ENCODE measurements at places on chromosomes 2 and 18.

DNA sequence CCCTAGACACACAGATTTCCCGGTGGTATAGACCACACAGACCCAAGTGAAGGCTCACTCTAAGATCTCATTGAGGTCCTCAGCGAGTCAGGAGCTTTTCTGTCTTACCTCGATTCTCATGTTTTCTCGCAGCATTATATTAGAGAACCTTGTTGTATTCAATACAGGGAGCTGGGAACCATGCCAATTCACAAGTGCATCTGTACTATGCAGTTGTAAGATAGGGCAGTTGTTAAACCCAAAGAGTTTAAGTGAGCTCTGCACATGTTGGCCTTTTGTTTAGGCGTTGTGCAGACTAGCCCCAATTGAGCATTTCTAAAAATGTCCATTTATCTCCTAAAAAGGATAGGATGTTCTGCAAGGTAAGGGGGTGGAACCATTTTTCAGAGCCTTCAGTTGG is 59.6 kb downstream of the FEZ2 start:
- DNase-seq, result no peak

DNA sequence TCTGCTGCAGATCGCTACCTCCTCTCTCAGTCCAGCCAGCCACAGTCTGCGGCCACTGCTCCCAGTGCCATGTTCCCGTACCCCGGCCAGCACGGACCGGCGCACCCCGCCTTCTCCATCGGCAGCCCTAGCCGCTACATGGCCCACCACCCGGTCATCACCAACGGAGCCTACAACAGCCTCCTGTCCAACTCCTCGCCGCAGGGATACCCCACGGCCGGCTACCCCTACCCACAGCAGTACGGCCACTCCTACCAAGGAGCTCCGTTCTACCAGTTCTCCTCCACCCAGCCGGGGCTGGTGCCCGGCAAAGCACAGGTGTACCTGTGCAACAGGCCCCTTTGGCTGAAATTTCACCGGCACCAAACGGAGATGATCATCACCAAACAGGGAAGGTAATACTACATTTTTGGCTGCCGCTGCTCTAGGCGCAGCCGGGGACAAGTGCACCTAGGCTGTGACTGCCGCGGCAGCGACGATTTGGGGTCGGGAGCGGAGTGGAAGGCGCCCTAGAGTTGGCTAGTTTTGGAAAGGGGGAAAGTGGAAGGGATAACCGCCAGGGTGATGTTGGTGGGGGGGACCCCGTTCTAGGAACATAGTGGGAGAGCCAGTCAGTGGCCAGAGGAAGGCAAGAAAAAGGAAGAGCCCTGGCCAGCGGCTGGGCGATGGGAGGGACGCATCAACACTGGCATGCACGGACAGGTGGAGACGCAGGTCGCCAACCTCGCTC is 776 bp downstream of the TBR1 start:
- no peak for DNase-seq

- DNase-seq, result no peak
Observed at GRCh38 chr2:29502460-29502911, 387.3 kb downstream of the CLIP4 start.

DNA sequence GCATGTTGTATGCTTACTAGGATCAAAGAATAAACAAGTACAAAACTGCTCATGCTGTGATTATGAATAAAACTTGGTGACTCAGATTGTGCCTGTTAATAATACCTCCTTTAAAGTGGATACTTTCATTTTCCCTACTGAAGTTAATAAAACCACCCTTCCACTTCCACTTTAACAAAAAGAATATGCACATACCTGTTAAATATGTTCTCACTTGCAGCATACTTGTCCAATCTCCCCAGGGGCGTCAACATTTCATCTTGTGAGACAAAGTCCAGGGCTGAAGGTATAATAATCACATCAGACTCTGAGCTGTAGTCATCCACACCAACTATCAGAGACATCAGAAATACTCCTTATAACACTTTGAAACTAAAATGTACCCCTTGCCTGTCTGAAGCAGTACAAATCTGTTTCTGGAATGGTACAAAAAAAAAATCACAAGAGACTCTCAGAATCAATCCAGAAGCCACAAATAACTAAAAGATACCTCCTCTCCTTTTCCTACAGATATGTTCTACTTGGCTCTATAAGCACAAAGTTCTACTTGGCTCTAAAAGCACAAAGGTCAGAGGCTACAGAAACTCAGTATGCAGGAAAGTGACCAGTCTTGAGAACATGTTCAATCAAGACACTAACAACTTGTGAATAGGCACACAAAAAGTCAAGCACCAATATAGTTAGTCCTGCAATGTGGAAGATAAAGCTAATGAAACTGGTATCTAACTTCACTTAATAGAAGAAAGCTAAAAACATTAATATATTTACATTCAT is 19.3 kb downstream of the PPP4R1 start:
- no peak for DNase-seq

DNA sequence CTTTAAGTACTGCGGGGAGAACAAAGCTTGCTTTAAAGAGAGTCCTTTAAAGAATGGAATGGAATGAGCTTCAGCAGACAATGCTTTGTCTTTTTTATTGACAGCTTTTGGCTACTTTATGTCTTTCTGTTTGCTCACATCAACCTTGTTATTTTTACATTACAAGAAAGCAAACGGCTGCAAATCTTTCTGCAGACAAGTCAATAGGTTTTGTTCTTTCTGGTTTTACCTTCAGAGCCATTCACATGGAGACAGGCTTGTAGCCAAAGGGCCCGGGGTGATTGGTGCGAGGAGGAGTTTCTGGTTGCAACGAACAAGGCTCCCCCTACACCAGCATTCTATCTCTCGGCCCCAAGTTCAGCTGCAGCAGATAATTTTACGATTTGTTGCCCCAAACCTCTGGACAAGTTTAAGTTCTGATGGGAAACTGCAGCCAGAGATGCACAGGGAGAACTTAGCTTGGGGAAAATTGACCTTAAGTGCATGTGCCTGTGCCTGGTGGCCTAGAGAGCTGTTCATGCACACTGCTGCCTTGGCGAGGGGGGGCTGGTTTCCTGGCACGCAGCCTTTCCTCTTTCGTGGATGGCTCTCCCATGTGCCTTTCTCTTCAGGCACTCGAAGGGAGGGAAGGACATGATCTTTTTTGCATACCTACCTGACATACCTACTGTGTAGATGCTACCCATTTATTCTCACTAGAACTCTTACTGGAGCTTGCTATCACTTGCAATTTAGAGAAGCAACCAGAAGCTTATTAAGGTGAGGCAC is 543.2 kb downstream of the DCDC2C start:
- DNase-seq, result no peak

GRCh38 chr2:25570161-25570845 is 103.1 kb downstream of the DTNB start:
- no peak for DNase-seq

DNA sequence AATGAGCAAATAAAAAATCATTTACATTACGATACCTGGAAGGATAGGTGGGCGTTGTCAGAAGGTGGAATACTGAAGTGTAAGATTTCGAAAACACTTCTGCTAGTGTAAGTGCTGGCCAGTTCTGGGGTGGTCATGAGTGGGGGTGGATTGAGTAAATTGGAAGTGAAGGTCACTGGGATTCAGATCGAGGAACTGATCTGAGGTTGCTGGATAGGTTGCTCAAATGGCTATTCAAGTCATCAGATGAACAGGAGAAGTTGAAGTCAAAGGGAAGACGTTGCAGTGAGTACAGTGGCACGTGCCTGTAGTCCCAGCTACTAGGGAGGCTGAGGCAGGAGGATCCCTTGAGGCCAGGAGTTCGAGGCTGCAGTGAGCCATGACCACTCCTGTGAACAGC is 95.7 kb downstream of the MALT1 start:
- no peak for DNase-seq

DNA sequence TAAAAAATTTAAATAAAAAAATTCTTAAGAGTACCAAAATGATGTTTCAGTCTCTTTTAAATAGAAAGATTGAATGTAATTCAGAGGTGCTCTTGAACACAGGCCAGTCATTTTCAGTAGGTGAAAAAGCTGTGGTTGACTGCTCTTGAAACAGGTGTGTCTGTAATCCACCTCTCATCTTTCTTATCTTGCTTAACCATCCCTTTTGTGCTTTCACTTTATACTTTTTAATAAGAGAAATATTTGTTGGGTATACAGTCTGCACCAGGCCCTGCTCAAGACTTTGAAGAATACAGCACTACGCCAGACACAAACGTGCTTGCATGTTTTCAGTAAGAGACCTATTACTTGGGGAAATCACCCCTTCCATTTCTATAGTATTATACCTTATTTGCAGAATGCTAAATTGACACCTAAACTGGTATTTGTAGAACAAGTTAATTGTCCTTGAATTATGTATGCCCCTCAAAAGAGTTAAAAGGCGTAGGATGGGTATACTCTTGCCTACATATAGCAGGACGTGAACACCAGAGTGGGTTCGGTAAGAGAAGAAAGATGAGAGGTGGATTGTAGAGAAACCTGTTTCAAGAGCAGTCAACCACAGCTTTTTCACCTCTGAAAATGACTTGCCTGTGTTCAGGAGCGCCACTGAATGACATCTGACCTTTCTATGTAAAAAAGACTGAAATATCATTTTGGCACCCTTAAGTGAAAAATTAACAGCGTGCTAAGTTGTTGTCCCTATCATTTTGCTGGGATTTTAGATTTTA is 4.0 kb upstream of the RTN4 start:
- DNase-seq, result no peak

GRCh38 chr2:228600265-228600664 is 418.8 kb upstream of the SPHKAP start:
- no peak for DNase-seq

- DNase-seq, result peak; percentile 78
Observed at GRCh38 chr2:73984922-73985307, 205 bp downstream of the TET3 start.

- no peak for DNase-seq
Observed at GRCh38 chr18:28512357-28512756, 335.4 kb upstream of the CDH2 start.

- DNase-seq, result no peak
Observed at GRCh38 chr18:7305416-7305815, 74.5 kb downstream of the LRRC30 start.

GRCh38 chr2:191335875-191336464 is 90.8 kb downstream of the MYO1B start:
- DNase-seq, result no peak

DNA sequence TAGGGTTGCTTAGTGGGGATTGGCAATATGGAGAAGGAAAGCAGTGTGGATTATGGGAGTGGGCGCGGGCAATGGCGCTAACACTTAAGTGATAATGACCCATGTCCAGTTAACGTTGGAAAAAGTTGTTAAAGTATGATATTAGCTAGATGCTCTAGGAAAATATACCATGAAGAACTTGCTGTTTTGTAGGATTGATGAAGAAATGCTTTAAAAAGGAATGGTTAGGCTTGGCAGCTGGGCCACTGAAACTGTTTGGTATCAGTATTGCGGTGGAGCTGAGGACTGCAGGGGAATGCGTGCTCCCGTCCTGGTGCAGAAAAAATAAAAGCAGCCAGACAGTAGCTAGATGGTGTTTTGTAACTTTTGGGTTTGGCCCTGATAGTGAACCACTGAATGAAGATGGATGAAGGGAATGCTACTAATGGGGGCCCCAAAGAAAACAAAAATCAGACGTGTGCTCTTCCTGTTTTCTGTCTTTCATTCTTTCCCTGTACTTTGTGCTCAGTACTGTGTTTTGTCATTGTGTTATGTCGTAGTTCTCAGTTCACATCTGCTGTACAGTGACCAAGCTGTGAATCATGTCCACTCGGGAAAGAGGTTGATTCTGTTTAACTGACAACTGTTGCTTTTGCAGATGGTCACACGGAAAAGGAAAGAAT is 999 bp downstream of the INSIG2 start:
- peak; percentile 5 for DNase-seq

- no peak for DNase-seq
Observed at GRCh38 chr2:207683879-207684627, 27.4 kb upstream of the CCNYL1 start.

GRCh38 chr2:205297368-205297767 is 384.9 kb upstream of the NRP2 start:
- no peak for DNase-seq

GRCh38 chr2:25312958-25313710 is 28.6 kb downstream of the DNMT3A start:
- no peak for DNase-seq

DNA sequence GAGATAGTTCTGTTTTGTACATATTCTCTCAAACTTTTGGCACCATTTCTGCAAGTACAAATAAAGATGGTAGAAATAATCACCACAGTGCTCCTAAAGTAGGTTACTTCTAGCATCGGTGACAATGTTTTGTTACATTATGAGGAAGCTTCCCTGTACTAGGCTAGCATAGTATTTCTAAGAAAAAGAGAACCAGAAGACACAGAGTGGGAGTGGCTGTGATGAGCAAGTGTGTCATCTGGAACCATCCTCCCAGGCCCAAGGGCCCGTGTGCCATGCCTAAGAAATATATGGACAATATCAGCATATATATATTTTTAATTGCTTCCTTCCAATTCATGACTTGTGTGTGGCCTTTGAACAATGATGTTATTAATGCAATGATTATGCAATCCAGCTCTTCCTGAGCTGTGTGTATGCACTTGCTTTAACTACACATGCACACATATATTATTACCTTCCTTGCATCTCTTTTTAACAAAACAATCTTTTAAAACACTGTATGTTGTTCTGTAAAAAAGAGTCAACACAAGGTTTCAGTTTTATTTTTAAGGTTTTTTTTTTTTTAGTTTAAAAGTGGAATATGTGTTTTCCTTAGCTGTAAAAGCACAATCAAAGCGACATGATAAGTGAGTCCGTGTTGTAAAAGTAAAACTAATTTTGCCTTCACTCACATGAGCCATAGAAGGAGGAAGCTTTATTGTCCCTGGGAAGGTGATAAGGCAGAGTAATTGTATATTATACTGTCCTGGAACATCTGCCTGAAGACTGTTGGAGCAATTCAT is 303.9 kb downstream of the ZNF407 start:
- no peak for DNase-seq

DNA sequence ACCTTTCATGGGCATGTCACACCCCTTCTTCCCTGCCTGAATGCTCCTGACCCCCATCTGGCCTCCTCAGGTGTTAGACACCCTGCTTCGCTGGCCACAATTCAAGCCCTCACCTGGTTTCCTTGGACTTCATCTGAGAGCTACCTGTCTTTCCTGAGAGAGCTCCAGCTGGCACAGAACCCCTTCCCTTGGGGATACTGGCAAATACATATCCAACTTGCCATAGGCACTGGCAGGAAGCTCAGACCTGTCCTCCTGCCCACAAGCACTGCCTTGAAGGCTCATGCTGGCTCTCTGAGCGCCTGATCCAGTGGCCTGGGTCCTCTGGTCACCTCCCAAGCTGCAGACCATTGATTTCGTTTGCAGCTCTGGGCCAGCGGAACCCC is 74.1 kb upstream of the MAP4K3 start:
- DNase-seq, result no peak

GRCh38 chr2:158378926-158379325 is 77.6 kb downstream of the CCDC148 start:
- DNase-seq, result no peak

- DNase-seq, result no peak
Observed at GRCh38 chr18:54284535-54284934, 15.2 kb downstream of the POLI start.

- no peak for DNase-seq
Observed at GRCh38 chr2:30249354-30249753, 18.0 kb downstream of the LBH start.

DNA sequence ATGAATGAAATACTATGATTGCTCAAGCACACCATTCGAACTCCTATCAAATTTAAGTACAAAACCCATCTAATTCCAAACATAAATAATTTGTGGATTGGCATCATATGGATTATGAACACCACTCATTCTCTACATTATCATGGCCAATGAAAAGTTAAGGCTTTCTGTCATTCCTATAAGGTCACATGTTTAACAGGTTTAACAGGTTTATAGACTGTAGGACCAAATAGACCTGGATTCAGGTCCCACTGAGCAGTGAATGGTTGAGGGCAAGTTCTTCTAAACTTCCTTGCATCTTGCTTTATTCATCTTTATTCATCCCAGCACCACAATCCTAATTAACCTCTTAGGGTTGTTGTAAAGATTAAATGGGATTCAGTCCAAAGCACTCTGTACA is 33.4 kb downstream of the FBXO36 start:
- no peak for DNase-seq
